Kidney (tissue), 22 donors: ENCODE measurements at places on chromosomes 1 and 21.
A peak's percentile ranks its signal among the peaks of the same experiment; 100 is the strongest.

DNA sequence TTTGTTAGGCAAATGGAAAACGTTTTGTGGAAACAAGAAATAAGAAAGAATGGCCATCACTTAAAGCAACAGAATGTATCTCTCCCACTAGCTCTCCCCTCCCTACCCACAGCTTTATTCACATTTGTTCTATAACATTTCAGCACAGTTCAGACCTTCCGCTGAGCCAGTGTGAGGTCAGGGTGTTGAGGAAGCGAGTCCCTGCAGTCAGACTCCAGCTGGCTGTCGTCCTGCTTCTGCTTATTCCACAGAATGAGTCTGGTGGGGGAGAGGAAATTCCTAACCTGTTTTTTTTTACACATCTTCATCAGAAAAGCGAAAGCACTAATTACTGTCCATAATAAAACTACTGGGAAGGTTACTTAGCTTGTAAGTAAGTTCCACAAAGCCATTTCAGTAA lies 39.0 kb downstream of the MRPL39 start:
- DNase-seq, result peak; percentile 95

DNA sequence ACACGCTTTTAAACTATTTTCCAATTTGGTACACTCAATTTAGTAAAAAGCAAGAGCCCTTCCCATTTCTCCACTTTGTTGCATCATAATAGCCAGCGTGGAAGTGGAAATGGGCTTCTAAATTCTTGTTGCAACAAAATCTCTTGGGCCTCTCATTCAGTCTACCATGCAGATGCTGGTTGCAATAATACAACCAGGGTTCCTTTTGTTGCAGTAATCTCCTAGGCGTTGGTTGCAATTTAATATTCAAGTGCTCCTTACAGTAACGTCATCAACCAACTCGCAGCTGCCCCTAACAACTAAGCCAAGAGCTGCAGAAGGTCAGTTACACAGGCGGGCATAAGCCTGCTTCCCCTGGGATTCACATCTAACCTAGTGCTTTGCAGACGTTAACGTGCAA lies 2.7 kb upstream of the HDGF start:
- no peak for DNase-seq

GRCh38 chr1:7576946-7577657 lies 194.0 kb upstream of the VAMP3 start:
- peak; percentile 49 for DNase-seq

GRCh38 chr1:171595324-171595723 lies 26.7 kb upstream of the MYOCOS start:
- peak; percentile 11 for DNase-seq

GRCh38 chr1:194598098-194598497 lies 1411.7 kb upstream of the B3GALT2 start:
- DNase-seq, result no peak

GRCh38 chr1:62601457-62601856 lies 4.1 kb downstream of the ANGPTL3 start:
- DNase-seq, result no peak

DNA sequence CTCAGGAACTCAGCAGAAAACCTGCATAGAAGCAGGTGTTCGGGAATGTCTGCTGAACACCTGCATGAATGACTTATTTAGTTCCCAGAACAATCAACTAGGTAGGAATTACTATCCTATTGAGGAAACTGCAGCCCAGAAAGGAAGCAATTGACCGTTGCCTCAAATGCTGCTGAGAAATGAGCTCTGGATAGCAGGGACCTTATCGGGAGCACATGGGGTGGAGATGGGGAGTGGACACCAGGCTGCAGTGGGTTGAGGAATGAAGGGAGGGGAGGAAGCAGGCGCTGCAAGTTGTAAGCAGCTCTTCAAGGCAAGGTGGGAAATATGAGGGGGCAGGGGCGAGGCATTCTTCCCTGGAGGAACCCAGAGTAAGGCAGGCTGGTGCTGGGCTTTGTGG lies 10.8 kb upstream of the CDCP2 start:
- no peak for DNase-seq

- no peak for DNase-seq
Measured at GRCh38 chr1:216186141-216186540, 237.1 kb downstream of the USH2A start.

GRCh38 chr1:194709439-194709838 lies 1523.0 kb upstream of the B3GALT2 start:
- DNase-seq, result no peak

GRCh38 chr1:85585799-85586198 lies 5.2 kb downstream of the CCN1 start:
- no peak for DNase-seq

GRCh38 chr1:224435999-224436398 lies 1.4 kb upstream of the WDR26 start:
- DNase-seq, result peak; percentile 18

GRCh38 chr1:185627171-185627570 lies 107.0 kb upstream of the HMCN1 start:
- no peak for DNase-seq

- DNase-seq, result peak; percentile 40
Measured at GRCh38 chr1:30325999-30326398, 397.4 kb downstream of the MATN1 start.

DNA sequence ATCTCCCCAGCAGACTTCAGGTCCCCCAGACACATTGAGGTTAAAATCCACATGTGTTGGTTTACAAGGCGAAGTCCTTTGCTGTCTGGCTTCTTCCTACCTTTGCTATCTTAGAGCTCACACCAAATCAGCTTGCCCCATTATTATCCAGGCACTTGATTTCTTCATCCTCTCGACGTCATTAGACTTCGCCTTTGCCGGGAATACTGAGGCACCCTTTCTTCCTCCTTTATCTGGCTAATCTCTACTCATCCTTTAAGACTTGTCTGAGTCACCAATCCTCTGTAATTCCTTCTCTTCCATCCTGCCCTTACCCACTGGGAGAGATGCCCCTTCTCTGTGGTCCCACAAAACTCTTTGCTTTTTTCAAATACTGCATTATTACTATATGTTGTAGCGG lies 9.2 kb upstream of the XCL2 start:
- DNase-seq, result no peak

DNA sequence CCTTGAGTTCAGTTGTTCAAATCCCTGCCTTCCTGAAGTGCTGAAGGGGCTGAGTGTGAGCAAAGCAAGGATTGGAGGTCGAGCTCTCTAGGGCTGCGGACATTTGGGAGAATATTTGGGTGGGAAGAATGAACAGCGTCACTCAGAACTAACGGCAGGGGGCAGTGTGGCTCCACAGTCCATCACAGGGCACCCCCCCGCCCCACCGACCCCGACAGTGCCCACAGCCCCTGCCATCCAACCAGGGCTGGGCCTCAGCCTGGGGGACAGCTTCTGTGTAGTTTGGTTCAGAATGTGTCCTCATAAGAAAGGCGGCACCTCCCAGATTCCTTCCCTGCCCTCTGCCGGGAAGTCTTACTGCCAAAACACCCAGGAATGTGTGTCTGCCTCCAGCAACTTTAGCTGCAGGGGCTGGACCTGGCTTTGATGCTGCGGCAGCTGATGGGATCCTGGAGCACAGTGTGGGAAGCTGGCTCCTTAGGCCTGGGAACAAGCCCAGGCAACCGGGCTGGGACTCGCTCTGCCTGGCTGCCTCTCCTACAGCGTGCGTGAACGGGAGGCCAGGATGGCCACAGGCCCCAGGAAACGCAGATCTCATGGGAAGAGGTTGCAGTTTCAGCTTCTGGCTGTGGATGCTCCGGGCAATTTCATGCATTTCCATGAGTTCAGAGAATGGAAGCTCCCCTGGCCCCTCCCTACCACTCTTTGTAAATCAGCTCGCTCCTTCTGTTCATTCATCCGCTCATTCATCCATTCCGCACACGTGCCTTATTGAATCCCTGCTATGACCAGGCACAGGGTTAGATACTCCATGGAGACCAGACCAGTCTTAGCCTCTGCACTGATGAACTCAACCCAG lies 104.9 kb upstream of the TMPRSS2 start:
- DNase-seq, result peak; percentile 91

DNA sequence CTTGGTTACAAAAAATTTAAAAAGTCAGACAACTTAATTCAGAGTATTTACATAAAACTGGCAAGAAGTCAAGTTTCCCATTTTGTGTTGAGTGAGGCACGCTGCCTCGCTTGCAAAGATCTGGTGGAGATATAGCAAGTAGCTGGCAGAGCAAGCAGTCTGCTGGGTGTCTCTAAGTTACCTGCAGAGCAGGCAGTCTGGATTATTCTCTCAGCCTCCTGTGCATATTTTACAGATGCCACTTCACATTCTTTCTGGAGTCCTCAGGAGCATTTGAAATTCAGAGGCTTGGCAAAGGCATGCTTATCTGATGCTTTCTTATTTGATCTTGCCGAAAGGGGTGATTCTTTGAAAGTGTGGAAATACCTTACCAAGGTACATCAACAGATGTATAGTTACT lies 640.4 kb upstream of the ADGRL4 start:
- no peak for DNase-seq

DNA sequence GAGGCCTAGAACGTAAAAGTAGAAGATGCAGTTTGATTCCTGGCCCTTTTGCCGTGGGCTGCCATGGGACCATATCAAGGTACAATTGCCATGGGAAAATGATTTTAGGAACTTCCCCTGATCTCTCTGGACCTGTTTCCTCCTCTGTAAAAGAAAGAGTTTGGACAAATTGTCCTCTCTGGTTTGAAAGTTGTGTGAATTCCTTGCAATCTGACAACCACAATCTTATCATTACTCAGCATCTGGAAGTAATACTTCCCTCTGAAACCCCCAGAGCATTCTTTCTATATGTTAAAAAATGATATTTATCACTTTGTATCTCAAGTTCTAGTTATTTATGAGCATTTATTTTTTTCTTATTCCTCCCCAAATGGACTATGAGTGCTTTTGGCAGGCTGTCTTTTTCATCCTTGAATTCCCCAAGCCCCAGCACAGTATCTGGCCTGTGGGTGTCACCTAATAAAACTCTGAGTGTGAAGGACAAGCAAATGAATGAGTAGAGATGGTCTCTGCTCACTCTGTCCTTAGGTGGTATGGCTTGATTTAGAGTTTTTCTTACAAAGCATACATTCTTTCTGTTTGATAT lies 181.1 kb downstream of the DYRK1A start:
- no peak for DNase-seq

DNA sequence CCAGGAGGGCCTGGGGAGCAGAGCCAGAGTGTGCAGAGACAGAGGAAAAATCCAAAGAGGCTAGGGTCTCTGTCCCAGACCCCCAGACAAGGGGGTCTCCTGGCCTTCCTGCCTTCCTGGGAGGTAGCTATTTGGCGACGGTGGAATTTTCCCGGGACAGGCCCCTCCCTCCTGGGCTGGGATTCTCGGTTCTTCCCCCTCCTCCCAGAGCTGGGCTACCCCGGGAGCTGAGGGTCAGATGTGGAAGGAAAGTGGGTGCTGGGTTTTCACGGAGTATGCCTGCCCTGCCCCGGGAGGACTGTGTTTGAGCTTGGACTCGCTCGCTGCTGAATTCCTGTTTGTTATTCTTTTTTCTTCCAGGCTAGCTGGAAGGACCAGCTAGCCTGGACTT lies 759 bp downstream of the AMPD2 start:
- DNase-seq, result peak; percentile 71

DNA sequence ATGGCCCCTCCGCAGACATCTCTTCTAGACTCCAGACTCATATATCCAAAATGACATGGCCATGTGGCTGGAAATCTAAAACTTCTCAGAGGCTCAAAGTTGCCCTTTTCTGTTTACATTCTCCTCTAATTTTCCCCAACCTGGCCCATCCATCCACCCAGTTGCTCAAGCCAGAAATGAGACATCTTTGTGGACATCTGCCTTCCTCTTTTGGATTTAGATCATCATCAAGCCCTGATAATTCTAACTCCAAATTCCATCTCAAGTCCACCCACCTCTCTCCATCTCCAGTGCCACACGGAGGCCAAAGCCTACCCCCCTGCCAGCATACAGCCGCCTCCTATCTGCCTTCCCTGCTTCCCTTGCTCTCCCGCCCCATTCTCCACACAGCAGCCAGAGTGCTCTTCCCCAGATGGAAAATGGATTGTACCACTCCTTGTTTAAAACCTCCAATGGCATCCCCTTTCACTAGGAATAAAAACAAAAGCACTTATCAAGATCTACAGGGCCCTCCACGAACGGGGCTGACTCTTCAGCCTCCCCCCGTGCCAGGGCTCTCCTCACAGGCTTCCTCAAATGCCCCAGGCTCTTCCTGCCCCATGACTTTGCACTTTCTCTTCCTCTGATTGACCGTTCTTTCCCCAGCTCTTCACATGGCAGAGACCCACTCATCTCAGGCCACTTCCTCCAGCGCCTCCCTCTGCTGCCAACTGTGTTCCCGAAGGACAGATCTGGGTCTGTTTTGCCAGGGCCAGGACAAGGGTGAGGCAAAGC lies 40.1 kb downstream of the SYT6 start:
- DNase-seq, result no peak

- DNase-seq, result no peak
Measured at GRCh38 chr1:230922620-230923019, 54.3 kb upstream of the C1orf198 start.

DNA sequence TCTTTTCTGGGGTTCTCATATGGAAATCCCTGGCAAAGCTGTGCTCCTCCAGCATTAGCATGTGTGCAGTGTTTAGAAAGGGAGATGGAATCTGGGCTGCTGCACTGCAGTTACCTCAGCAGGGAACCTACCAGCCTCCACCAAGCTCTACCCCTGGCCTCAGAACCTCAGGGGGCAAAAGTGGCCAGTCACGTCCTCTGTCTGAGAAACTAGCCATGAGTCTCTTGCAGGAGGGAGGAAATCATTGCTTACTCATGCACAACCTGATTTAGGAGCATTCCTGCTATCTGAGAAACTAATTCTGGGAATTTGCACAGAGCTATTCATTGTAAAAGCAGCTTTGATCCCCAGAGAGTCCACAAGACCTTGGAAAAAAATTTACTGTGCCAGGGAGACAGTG lies 80.6 kb upstream of the IPO9 start:
- no peak for DNase-seq

- DNase-seq, result no peak
Measured at GRCh38 chr21:31847761-31848160, 25.1 kb upstream of the HUNK start.

DNA sequence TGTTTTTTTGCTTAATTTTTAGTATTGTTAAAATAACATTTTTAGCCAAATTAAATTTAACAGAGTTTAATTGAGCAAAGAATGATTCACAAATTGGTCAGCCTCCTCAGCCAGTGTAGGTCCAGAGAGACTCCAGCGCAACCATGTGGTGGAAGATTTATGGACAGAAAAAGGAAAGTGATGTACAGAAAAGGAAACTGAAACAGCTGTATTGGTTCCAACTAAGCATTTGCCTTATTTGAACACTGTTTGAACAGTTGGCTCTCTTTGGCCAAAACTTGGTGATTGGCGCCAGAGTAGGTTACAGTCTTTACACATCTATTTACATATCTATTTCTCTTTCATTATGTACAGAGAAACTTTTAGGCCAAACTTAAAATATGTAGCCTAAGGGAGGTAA lies 19.4 kb downstream of the RPS6KC1 start:
- DNase-seq, result peak; percentile 44

- DNase-seq, result no peak
Measured at GRCh38 chr1:109890115-109890953, 20.3 kb upstream of the CSF1 start.
